Progenitor cell of endocrine pancreas (in vitro differentiated cells): ENCODE measurements at places on chromosomes 7 and 10. TPM values are rescaled to one million over a fixed set of nuclear protein-coding genes. Genes with fewer than 3 reads are reported as not detected.
A peak's percentile ranks its signal among the peaks of the same experiment; 100 is the strongest.

NFE2L3 gene
- 25.5 and 28.0 TPM in 2 replicates for total RNA-seq

DNA sequence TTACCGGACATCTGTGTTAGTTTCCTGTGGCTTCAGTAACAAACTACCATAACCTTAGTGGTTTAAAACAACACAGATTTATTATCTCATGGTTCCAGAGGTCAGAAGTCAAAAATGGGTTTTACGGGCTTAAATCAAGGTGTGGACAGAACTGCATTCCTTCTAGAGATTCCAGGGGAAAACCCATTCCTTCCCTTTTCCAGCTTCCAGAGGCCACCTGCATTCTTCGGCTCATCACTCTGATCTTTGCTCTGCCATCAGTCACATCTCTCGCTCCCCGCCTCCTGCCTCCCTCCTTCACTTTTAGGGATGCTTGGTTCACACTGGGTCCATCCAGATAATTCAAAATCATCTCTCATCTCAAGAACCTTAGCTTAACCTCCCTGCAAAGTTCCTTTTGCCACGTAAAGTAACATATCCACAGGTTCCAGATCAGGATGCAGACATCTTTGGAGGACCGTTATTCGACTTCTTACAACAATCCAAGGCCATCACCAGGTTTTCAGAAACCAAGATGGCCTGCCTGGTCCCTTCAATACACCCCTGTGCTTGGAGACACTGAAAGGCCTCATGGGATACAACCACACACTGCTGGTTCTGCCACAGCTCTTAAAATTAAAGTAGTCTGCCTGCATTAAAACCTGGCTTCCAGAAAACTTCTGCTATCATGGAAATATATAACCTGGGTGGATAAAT lies 225.9 kb upstream of the MYO3A start:
- no peaks in the 10 kb centered on the region for H3K36me3 ChIP-seq
- DNase-seq = no peak
- H3K4me3 ChIP-seq = no peak overlapping the region
- peaks cover 4% of the 10 kb centered on the region for H3K4me1 ChIP-seq
- H3K27me3 ChIP-seq = peaks cover 5% of the 10 kb centered on the region
- H3K27ac ChIP-seq = no peak overlapping the region

DNA sequence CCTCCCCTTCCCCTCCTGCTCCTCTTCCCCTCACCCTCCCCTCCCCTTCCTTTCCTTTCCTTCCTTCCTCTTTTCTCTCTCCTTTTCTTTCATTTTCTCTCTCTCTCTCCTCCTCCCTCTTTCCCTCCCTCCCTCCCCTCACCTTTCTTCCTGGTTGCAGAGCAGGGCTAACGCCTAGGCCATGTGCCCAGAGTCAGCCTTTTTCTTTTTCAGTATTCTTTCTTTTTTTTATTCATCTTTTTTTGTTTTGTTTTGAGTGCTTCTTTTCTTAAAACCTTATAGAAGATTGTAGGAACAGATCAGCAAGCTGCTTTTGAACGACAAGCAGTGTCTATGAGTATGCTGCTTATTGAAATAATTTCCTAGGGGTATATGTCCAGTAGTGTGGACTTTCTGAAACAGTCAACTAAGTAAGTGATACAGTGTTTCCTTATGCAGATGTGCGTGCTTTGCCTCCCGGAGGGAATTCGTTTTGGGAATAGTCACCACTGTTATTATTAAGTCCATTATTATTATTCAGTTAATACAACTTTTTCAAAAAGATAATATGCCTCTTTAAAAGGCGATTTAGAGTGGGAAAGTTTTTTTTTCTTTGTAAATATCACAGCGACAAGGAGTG lies 219.2 kb downstream of the CAMK1D start:
- no peaks in the 10 kb centered on the region for H3K4me1 ChIP-seq
- DNase-seq = no peak
- no peaks in the 10 kb centered on the region for H3K36me3 ChIP-seq

GRCh38 chr7:825386-825785 lies 6.9 kb upstream of the SUN1 start:
- H3K4me1 ChIP-seq = peaks cover 13% of the 10 kb centered on the region
- peaks cover 5% of the 10 kb centered on the region for H3K36me3 ChIP-seq
- no peak overlapping the region for H3K4me3 ChIP-seq
- H3K27me3 ChIP-seq = no peaks in the 10 kb centered on the region

HECW1 gene
- 0.09 and 0.50 TPM in 2 replicates for total RNA-seq

GRCh38 chr10:11444531-11445228 lies 166.8 kb downstream of the USP6NL start:
- peaks cover 33% of the 10 kb centered on the region for H3K27me3 ChIP-seq
- H3K36me3 ChIP-seq = no peaks in the 10 kb centered on the region
- no peak overlapping the region for H3K27ac ChIP-seq
- no peak for DNase-seq

GRCh38 chr7:127253281-127254162 lies 781 bp upstream of the GRM8 start:
- H3K4me3 ChIP-seq = peak overlapping the region; percentile 82
- H3K27ac ChIP-seq = no peak overlapping the region
- peaks cover 5% of the 10 kb centered on the region for H3K4me1 ChIP-seq
- DNase-seq = peak; percentile 74
- H3K27me3 ChIP-seq = peaks cover 76% of the 10 kb centered on the region

- H3K4me1 ChIP-seq = peaks cover 7% of the 10 kb centered on the region
- DNase-seq = no peak
- no peak overlapping the region for H3K27ac ChIP-seq
- H3K27me3 ChIP-seq = no peaks in the 10 kb centered on the region
- no peak overlapping the region for H3K4me3 ChIP-seq
- no peaks in the 10 kb centered on the region for H3K36me3 ChIP-seq
These were observed 21.0 kb upstream of the C10orf90 start for GRCh38 chr10:126691456-126691855.

GRCh38 chr10:6399231-6399741 lies 180.8 kb downstream of the PRKCQ start:
- no peaks in the 10 kb centered on the region for H3K36me3 ChIP-seq
- no peak for DNase-seq
- H3K27ac ChIP-seq = no peak overlapping the region
- H3K4me3 ChIP-seq = no peak overlapping the region

PHKG1 gene
- 0.27 and 1.2 TPM in 2 replicates for total RNA-seq

LIPJ gene
- total RNA-seq = not detected in 2 replicates

NUTM2B gene
- 1.4 and 1.9 TPM in 2 replicates for total RNA-seq

SUN3 gene
- total RNA-seq = not detected in 2 replicates

SLC26A3 gene
- 2.0 and 2.8 TPM in 2 replicates for total RNA-seq

HOXA11 gene
- not detected in 2 replicates for total RNA-seq

DNAJC2 gene
- total RNA-seq = 32.8 and 34.1 TPM in 2 replicates

GRCh38 chr7:94333810-94334209 lies 60.9 kb upstream of the COL1A2 start:
- no peaks in the 10 kb centered on the region for H3K4me1 ChIP-seq
- peaks cover 5% of the 10 kb centered on the region for H3K27me3 ChIP-seq
- H3K36me3 ChIP-seq = no peaks in the 10 kb centered on the region
- no peak overlapping the region for H3K27ac ChIP-seq

KLHDC10 gene
- total RNA-seq = 50.1 and 50.8 TPM in 2 replicates

- no peaks in the 10 kb centered on the region for H3K36me3 ChIP-seq
- no peak overlapping the region for H3K27ac ChIP-seq
- H3K4me1 ChIP-seq = peaks cover 4% of the 10 kb centered on the region
These were observed 76.8 kb upstream of the LRRN3 start for GRCh38 chr7:111014079-111014478.

DNA sequence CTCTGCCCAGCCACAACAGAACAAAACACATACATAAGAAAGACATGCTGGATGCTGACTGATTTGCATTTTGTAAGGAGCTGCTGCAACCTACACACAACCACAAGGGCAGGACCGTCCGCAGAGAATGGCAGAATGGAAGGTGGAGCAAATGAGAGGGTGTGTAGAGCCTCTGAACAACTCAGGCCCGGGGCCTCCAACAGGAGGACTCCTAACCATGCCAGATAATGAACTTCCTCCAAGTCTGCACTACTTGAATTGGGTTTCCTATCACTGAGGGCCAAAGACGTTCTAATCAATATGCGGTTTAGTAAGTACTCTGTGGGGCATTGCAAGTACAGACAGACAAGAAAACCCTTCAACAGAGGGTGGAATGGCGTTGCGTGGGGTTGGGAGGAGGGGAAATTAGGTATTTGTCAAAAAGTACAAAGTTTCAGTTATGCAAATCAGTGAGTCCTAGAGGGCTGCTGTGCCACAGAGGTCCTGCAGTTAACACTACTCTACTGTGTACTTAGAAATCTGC lies 14.6 kb downstream of the VOPP1 start:
- peak overlapping the region; percentile 77 for H3K27ac ChIP-seq
- H3K4me1 ChIP-seq = peaks cover 35% of the 10 kb centered on the region
- H3K4me3 ChIP-seq = no peak overlapping the region
- no peak for DNase-seq
- H3K36me3 ChIP-seq = no peaks in the 10 kb centered on the region

PLAU gene
- 0.38 and 0.93 TPM in 2 replicates for total RNA-seq

PLPP4 gene
- total RNA-seq = not detected in 2 replicates

GRCh38 chr10:8312781-8313180 lies 258.3 kb downstream of the GATA3 start:
- H3K27me3 ChIP-seq = peaks cover 58% of the 10 kb centered on the region
- no peak for DNase-seq
- H3K27ac ChIP-seq = no peak overlapping the region
- no peaks in the 10 kb centered on the region for H3K4me1 ChIP-seq
- H3K36me3 ChIP-seq = no peaks in the 10 kb centered on the region

PKD1L1 gene
- total RNA-seq = 0.67 and 0.89 TPM in 2 replicates

GRCh38 chr10:42938351-42938750 lies 138.5 kb upstream of the RET start:
- H3K27ac ChIP-seq = no peak overlapping the region
- no peak for DNase-seq
- no peaks in the 10 kb centered on the region for H3K36me3 ChIP-seq
- peaks cover 55% of the 10 kb centered on the region for H3K27me3 ChIP-seq
- no peak overlapping the region for H3K4me3 ChIP-seq

DNA sequence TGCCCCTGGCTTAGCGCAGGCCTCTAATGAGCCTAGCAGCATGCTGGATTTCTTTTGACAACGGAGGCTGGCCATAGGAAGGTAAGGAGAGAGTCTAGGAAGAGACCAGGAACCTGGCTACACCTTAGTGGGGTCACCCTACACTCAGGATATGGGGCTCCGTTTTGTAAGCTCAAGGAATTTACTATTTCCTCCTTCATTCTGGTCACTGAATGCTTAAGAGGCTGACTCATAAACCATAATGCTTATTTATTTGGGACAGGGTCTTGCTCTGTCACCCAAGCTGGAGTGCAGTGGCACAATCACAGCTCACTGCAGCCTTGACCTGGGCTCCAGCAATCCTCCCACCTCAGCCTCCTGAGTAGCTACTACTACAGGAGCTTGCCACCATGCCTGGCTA lies 38.4 kb downstream of the CARD11 start:
- H3K36me3 ChIP-seq = peaks cover 2% of the 10 kb centered on the region
- no peak overlapping the region for H3K4me3 ChIP-seq
- H3K27me3 ChIP-seq = peaks cover 3% of the 10 kb centered on the region
- no peak overlapping the region for H3K27ac ChIP-seq
- H3K4me1 ChIP-seq = no peaks in the 10 kb centered on the region

DNA sequence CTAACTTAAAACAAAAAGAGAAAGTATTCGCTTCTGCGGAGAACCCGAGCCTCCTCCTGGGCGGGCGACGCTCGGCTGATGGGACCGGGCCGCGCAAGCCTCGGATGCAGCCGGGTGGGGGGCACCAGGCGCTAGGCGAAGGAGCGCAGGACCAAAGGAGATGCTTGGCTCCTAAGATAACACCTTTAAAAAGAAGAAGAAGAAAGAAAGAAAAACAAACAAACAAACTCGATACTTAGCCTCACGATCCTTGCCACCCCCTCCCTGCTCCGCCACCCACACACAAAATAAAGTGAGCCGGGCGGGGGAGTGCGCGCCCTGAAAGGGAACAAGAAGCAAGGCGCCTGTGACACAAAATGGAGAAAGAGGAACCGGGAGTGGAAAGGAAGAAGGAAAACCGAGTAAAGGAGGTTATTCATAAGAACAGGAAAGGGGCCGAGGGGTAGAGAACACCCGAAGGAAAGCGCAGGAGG lies 34.0 kb upstream of the EBLN1 start:
- peak; percentile 20 for DNase-seq
- no peaks in the 10 kb centered on the region for H3K36me3 ChIP-seq
- peaks cover 72% of the 10 kb centered on the region for H3K27me3 ChIP-seq
- peak overlapping the region; percentile 96 for H3K4me3 ChIP-seq
- H3K27ac ChIP-seq = peak overlapping the region; percentile 96
- peaks cover 8% of the 10 kb centered on the region for H3K4me1 ChIP-seq

FASTK gene
- 75.0 and 81.9 TPM in 2 replicates for total RNA-seq

DLG5 gene
- total RNA-seq = 132 and 149 TPM in 2 replicates

- no peak overlapping the region for H3K27ac ChIP-seq
- no peak overlapping the region for H3K4me3 ChIP-seq
- H3K36me3 ChIP-seq = no peaks in the 10 kb centered on the region
- H3K27me3 ChIP-seq = no peaks in the 10 kb centered on the region
These were observed 1002.8 kb upstream of the CELF2 start for GRCh38 chr10:10014846-10015245.

FAM25A gene
- not detected in 2 replicates for total RNA-seq

GRCh38 chr10:3961082-3961481 lies 176.1 kb upstream of the KLF6 start:
- DNase-seq = no peak
- H3K36me3 ChIP-seq = no peaks in the 10 kb centered on the region
- peaks cover 2% of the 10 kb centered on the region for H3K4me1 ChIP-seq
- H3K27ac ChIP-seq = no peak overlapping the region
- peaks cover 7% of the 10 kb centered on the region for H3K27me3 ChIP-seq

OPALIN gene
- not detected in 2 replicates for total RNA-seq

DNA sequence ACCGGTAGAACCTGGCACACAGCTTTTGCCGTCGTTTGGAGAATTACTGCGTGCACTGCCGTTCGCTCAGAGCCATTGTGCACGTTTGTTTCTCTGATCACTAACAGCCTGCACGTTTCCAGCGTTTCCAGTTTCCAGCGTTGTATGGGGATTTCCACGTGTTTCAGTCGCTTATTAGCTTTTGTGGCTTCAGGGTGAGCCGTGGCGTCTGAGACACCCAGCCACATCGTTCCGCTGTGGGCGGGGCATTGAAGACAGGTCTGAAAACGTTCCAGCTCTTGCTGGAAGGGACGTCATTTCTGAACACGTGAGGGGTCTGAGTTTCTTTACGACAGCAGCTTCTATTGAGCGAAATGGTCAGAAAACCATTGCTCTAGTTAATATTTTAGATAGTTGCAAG lies 164.8 kb downstream of the DNAJB6 start:
- H3K4me3 ChIP-seq = no peak overlapping the region
- H3K27me3 ChIP-seq = peaks cover 21% of the 10 kb centered on the region
- peaks cover 14% of the 10 kb centered on the region for H3K4me1 ChIP-seq
- H3K27ac ChIP-seq = no peak overlapping the region
- no peak for DNase-seq

DNA sequence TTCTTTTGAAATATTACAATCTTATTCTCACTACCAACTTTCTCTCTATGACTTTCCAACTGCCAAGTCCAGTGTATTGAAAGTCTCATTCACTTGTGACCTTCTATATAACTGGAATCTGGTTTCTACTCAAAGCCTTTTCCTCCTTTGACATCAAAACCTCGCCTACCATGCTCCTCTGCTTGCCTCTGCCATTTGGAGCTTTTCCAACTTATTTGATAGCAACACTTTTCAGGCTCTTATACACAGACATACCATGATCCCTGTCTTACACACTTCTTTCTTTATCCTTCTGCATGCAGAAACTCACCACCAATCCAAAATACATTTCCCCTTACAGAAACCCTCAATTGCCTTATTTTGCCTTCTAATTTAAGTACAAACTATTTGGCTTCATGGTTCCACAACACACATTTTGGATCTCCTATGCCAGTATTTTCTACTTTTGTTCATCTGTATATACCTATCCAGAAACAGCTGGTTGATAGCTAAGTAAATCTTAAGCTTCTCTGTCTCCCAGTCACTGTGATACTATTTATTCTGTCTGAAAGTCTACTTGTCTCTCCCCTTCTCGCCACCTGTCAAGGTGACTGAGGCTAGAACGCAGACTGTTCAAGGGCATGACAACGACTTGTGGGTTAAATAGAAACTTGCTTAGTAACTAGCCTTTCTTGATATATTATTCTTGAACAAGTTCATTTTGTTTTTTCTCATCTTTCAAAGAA lies 22.4 kb downstream of the GNG11 start:
- no peaks in the 10 kb centered on the region for H3K4me1 ChIP-seq
- H3K36me3 ChIP-seq = no peaks in the 10 kb centered on the region
- no peak for DNase-seq
- no peak overlapping the region for H3K4me3 ChIP-seq
- H3K27ac ChIP-seq = no peak overlapping the region
